ENCODE measurements at places on chromosomes 12 and 14. TPM values are rescaled to one million over a fixed set of nuclear protein-coding genes. Genes with fewer than 3 reads are reported as not detected.

DNA sequence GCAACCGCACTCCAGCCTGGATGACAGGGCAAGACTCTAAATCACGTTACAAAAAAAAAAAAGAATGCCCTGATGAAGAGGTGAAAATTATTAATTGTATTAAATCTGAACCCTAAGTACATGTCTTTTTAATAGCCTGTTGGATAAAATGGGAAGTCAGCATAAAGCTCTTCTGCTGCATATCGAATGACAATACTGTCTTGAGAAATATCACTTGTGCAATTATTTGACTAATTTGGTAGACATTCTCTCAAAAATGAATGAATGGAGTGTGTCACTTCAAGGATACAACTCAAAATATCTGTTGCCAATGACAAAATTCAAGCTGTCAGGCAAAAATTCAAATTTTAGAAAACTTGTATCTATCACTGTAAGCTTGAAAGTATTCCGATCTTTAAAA lies 38.9 kb downstream of the DNAI7 start:
- no peak for DNase-seq
- no peaks in the 10 kb centered on the region for H3K36me3 ChIP-seq
- no peak overlapping the region for H3K4me3 ChIP-seq
- H3K27me3 ChIP-seq = no peaks in the 10 kb centered on the region
- no peaks in the 10 kb centered on the region for H3K4me1 ChIP-seq

OR4K17 gene
- total RNA-seq = not detected

GRCh38 chr14:77026930-77027537 lies 1.5 kb downstream of the IRF2BPL start:
- H3K4me1 ChIP-seq = peaks cover 65% of the 10 kb centered on the region
- H3K27me3 ChIP-seq = no peaks in the 10 kb centered on the region
- no peak for DNase-seq
- H3K4me3 ChIP-seq = peak overlapping the region; percentile 93
- H3K27ac ChIP-seq = peak overlapping the region; percentile 99

DNA sequence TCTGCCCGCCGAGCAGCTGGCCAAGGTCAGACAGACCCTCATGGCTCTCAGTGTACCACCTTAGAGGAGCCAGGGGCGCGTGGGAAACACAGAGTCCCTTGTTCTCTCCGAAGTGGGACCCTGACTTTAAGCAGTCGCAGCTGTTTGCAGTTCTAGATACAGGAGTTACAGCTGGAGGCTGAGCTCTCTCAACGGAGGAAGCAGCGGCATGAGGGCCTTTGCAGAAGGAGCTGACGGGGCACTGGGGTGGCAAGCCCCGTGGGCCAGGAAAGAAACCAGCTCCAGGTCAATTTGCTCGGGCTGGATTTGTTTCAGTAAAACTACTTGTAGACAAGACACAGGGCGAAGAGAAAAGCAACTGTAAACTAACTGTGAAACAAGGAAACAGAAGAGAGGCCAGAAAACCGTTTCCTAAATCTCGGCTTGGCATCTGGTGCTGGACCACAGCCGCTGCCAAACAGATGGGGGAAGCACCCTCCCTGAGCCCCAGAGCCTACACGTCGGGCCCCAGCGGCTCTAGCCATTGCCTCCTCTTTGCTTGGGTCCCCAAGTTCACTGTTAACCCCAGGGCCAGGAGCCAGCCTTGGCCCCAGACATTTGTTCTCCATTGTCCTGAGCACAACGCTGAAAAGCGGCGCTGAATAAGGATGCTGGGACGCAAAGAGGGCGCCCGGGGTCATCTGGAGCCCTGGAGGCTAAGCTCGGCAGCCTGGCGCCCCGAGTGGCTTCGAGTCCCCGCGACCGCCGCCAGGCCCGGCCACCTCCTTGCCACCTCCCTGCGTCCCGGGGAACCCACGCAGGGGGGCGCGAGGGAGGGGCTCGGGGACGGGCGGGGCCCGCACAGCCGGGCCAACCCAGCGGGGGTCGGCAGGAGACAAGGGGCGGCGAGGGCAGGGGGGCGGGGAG lies 914 bp upstream of the PACS2 start:
- H3K4me1 ChIP-seq = peaks cover 34% of the 10 kb centered on the region
- no peaks in the 10 kb centered on the region for H3K27me3 ChIP-seq
- DNase-seq = no peak

PAX9 gene
- total RNA-seq = 152 TPM

GRCh38 chr12:1533602-1534304 lies 60.6 kb downstream of the FBXL14 start:
- no peaks in the 10 kb centered on the region for H3K27me3 ChIP-seq
- no peak overlapping the region for H3K27ac ChIP-seq
- H3K36me3 ChIP-seq = no peaks in the 10 kb centered on the region

NT5DC3 gene
- 4.7 TPM for total RNA-seq

DNA sequence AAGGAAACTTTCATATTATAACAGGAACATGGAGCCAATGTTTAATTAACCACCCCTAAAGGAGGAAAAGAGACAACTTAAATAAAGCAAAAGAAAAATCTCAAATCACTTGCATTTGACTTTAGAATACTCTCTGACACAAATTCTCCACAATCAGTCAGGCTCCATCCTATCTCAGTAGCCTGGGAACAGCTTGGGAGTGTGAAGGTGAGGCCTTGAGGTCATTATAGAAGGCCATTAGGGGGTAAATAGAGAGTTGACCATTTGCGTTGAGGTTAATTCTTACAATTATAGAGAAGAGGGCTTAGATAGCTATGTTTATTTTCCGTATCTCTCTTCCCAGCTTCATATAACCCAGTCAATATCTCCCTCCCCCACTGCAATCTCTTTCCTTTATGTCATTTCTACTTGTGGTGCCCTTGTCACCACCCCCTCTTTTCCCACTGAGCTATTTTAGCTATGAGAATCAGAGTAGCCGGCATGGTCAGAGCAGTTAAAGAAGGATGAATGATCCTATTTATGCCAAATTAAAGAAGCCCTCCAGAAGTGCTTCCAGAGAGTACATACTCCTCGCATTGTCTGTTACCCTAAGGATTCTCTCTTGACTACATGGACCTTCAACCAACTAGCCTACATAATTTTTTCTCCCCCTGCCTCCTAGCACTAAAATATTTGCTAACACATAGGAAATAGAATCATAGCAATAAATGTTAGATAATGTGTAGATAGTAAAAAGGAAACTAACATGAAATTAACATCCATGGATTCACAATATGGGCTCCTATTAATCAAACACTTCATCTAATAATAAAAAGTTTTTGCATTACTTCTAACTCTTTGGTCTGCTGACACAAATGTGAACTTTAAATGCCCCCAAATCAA lies 135.2 kb upstream of the KRR1 start:
- no peak overlapping the region for H3K4me3 ChIP-seq
- no peaks in the 10 kb centered on the region for H3K36me3 ChIP-seq
- H3K4me1 ChIP-seq = peaks cover 13% of the 10 kb centered on the region
- no peak overlapping the region for H3K27ac ChIP-seq
- H3K27me3 ChIP-seq = no peaks in the 10 kb centered on the region
- DNase-seq = no peak

GRCh38 chr12:47408171-47408871 lies 297.5 kb downstream of the RPAP3 start:
- no peaks in the 10 kb centered on the region for H3K27me3 ChIP-seq
- H3K4me1 ChIP-seq = no peaks in the 10 kb centered on the region
- DNase-seq = no peak
- H3K27ac ChIP-seq = no peak overlapping the region
- no peak overlapping the region for H3K4me3 ChIP-seq
- H3K36me3 ChIP-seq = no peaks in the 10 kb centered on the region

DNA sequence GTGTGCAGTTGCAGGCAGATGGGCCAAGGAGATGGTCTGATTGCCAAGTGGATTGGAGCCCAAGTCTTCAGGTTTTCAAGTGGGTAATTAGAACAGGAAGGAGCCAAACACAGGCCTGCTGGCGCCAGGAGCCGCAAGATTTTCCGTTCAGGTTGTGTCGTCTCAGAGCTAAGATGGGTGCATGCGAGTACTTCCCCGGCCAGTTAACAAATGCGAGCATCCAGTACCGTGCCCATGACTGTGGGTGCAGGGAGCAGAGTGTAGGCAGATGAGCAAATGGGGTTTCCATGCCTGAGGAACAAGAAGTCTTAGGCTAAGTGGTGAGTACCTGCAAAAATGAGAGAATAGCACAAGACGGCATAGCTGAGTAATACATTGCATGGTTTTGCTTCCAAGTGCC lies 90.5 kb downstream of the CHST11 start:
- H3K36me3 ChIP-seq = no peaks in the 10 kb centered on the region
- peaks cover 21% of the 10 kb centered on the region for H3K4me1 ChIP-seq
- no peaks in the 10 kb centered on the region for H3K27me3 ChIP-seq
- H3K27ac ChIP-seq = no peak overlapping the region
- no peak for DNase-seq

DNA sequence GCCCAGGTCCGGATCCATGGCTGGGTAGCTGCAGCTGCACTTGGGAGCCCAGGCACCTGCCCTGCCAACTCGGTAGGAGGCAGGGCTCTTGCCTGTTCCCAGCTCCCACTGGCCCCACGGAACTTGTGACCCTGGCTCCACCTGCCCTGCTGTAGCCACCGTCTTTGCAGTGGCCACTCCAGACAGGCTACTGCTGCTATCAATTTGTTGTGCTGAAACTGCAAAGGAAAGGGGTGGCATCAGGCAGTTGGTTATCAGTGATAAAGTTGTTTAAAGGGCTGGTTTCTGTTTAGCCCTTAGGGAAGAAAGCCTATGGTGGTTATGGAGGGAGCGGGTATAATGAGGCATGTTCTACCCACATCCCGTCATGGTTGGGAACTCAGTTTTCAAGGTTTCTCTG lies 32.1 kb upstream of the ARID2 start:
- no peaks in the 10 kb centered on the region for H3K36me3 ChIP-seq
- no peak overlapping the region for H3K27ac ChIP-seq
- no peaks in the 10 kb centered on the region for H3K27me3 ChIP-seq
- no peaks in the 10 kb centered on the region for H3K4me1 ChIP-seq
- no peak for DNase-seq

GRCh38 chr14:35305633-35306032 lies 13.5 kb downstream of the PSMA6 start:
- H3K27ac ChIP-seq = no peak overlapping the region
- no peak overlapping the region for H3K4me3 ChIP-seq
- DNase-seq = no peak
- no peaks in the 10 kb centered on the region for H3K4me1 ChIP-seq
- no peaks in the 10 kb centered on the region for H3K27me3 ChIP-seq

Measured in esophagus squamous epithelium (tissue), 5 donors.